ENCODE measurements at places on chromosomes 12 and 14. TPM values are rescaled to one million over a fixed set of nuclear protein-coding genes. Genes with fewer than 3 reads are reported as not detected.

The LRRIQ1 gene
- total RNA-seq, result 0.68 TPM

The TEX52 gene
- not detected for total RNA-seq

The DEGS2 gene
- total RNA-seq, result 2.0 TPM

The SLC10A1 gene
- not detected for total RNA-seq

Measured in dermis blood vessel endothelial cell (primary cell).